ENCODE measurements at places on chromosomes 3 and 15. TPM values are rescaled to one million over a fixed set of nuclear protein-coding genes. Genes with fewer than 3 reads are reported as not detected.

ANKUB1 gene
- not detected for polyA plus RNA-seq

CYP19A1 gene
- 0.42 TPM for polyA plus RNA-seq

ARPIN gene
- 0.79 TPM for polyA plus RNA-seq

TAGLN3 gene
- 13.0 TPM for polyA plus RNA-seq

AMIGO3 gene
- polyA plus RNA-seq: 3.5 TPM

ZBTB47 gene
- polyA plus RNA-seq: 0.48 TPM

All from GM23338 (cell line).